ENCODE measurements at places on chromosomes 16 and 17.

DNA sequence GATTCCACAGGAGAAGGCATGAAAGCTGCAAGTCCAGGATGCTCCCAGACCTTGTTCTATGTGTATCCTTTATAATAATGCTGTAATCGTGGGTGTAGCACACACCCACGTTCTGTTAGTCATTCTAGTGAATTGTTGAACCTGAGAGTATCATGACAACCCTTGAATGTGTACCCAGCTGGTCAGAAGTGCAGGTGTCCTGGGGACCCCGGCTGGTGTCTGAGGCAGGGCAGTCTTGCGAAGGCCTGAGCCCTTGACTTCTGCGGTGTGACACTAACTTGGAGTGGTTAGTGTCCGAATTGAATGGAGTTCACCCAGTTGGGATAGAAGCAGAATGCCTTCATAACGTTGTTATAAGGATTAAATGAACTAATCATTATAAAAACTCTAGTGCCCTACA, 218.0 kb upstream of the TNRC6C start:
- no peak for DNase-seq

DNA sequence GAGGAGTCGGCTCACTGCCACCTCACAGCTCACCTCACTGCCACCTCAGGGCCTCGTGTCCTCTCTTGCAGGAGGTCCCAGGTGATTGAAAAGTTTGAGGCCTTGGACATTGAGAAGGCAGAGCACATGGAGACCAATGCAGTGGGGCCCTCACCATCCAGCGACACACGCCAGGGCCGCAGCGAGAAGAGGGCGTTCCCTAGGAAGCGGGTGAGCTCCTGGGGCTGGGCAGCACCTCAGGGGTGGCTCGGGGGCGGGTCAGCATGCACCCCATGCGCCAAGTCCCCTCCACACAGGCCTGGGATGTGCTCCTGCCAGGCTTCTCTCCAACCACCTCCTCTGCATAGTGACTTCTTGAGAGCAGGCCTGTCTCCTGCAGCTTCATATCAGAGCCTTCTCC, 63.6 kb downstream of the PLD6 start:
- DNase-seq, result no peak

- DNase-seq, result no peak
Measured at GRCh38 chr16:87541872-87542234, 49.0 kb upstream of the ZCCHC14 start.

DNA sequence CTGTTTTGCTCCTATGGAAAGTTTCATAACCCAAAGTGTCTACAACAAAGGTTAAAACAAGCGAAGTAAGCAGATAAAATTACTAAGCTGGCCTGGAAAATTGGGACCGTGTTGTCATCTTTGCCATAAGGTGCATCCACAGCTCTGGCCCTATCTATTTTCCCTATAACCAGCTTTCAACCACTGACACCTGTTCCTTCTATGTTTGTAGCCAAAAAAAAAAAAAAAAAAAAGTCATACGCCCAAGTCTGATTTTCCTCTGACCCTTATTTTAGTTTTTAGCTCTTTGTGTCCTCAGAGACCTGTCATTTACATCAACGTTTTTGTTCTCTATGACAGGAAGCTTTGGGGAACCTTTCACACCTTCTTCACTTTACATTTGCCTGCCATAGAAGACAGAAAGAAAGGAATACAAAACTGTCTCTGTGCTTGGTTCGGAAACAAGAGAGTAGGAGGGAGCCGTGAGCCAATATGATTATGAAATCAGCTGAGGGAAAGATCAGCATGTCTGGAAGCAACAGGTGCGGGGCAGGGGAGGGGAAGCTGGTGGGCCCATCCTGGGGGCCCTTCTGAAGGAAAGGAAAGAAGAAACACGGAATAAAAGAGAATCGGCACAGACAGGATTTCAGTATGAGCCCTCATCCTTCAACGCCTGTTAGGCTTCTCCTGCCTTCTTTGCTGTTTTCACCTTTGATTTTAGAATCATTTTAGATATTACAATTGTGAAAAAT, 8.5 kb downstream of the HS3ST3A1 start:
- DNase-seq, result no peak

- DNase-seq, result no peak
Measured at GRCh38 chr17:31427684-31428083, 36.2 kb downstream of the RAB11FIP4 start.

Measured in CD8-positive, alpha-beta T cell (primary cell).